DMS 273 treated with DMSO at 0.1 percent for 48 hours (cell line): ENCODE measurements at places on chromosomes 7 and 10.

DNA sequence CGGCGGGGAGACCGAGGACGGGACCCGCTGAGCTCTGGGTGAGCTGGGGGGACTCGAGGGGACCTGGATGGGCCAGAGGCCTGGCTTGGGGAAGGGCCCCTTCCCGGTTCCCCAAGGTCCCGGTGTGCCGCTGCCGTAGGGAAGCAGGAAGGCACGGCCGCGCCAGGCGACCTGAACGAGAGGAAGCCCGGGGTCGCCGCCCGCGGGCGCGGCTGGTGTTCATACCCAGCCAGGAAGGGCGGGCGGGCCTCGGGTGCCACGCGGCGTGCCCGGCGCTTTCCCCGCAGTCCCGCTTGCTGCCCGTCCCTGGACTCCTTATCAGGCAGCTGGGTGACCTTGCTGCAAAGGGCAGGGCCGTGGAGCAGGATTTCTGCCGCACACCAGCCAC is 38.0 kb downstream of the ZNF777 start:
- no peak for DNase-seq

GRCh38 chr7:111855161-111855841 is 293.0 kb upstream of the IMMP2L start:
- DNase-seq, result peak; percentile 55

DNA sequence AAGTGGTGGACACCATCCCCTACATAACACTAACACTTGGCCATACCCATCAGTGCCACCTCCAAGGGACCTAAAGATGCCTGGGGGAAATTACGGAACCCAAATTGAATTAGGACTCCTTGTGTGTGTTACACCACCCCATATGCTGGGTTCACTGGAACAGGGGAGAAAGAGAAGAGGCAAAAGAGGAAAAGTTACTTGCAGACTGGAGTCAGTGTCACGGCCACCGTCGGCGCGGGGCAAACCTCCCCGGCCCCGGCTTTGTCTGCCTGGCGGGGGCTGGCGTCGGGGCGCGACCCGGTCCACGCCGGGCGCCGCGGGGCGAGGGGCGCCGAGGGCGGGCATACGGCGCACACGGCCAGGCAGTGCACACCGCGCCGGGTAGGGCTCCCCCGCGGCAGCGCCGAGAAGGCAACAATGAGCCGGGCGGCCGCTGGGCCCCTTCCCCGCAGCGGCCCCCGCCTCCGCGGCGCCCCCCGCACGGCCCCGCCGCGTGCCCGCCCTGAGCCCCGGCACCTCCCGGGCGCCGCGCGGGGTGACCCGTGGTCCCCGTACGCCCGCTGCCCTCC is 171.1 kb downstream of the FAM107B start:
- no peak for DNase-seq

- DNase-seq, result no peak
Observed at GRCh38 chr10:84331091-84331490, 2.7 kb downstream of the CCSER2 start.

GRCh38 chr10:65864036-65864435 is 1061.8 kb upstream of the LRRTM3 start:
- no peak for DNase-seq

- no peak for DNase-seq
Observed at GRCh38 chr10:8921568-8921967, 867.1 kb downstream of the GATA3 start.

GRCh38 chr10:51433949-51434475 is 265.4 kb downstream of the CSTF2T start:
- no peak for DNase-seq

DNA sequence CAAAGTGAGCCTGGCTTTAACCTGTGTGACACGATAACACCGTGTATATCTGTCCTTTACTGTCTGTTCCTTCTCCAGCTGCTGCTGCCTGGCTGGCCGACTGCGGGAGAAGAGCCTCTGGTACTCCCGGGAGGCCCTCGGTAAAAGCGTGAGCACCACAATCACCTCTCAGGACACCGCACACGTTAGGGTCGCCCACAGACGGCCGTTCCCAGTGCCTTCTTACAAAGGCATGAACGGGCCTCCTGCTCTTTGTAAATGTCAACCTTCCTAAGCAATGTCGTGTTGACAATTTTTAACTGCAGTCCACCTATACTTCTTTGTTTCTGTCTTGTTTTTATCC is 177.6 kb downstream of the DIP2C start:
- no peak for DNase-seq

DNA sequence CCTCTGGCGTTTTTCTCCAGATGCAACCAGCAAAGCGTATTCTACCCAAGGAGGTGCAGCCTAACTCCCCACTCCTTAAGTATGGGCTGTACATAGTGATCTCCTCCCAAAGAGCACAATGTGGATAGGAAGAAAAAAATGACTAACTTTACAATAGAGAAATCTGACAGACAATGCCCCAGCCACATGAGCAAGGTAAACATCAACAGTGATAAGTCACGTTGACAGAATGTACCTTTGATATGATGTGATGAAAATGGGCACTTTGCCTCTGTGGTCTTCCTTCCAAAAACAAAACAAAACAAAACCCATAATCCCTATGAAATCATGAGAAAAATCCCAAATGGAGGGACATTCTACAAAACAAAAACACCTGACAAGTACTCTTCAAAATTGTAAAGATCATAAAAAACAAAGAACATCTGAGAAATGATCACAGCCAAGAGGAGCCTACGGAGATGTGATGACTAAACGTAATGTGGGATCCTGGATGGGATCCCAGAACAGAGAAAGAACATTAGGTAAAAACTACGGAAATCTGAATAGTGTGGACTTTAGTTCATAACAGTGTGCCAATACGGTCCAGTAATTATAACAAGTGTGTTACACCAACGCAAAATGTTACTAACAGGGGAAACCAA is 50.6 kb downstream of the ABLIM1 start:
- DNase-seq, result no peak

DNA sequence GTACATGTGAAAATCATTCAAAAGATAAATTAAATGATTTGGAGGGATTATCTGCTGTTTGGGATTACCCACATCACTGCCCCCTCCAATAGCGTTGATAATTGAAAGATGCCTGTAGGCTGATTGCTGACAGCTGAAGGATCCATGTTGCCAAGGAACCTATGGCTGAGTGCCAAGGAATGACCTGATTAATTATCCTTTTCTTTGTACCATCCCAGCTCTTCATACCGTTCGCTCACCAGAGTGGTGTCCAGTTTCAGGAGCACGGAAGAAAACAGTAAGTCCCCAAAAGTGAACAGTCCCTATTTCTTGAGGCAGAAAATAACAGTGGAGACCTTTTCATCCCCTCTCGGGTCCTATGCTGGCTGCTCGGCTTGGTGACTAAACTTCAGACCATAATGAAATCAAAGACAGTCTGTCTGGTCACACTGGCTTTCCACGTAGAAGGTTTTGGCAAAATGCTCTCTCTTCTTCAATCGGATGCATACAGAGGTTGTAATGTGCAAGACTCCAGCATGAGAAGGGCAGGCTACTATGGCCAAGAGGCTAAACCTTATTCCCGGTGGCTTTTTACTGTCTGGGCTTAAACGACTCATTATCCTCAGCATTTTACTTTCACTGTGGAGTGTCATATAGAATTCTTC is 108.8 kb downstream of the SPAG6 start:
- no peak for DNase-seq

- no peak for DNase-seq
Observed at GRCh38 chr7:107469929-107470328, at the start of gene GPR22. Gene GPR22, plus strand, starts transcription at chr7:107470057. Its CDS starts 4,004 bp downstream, at chr7:107474061.

DNA sequence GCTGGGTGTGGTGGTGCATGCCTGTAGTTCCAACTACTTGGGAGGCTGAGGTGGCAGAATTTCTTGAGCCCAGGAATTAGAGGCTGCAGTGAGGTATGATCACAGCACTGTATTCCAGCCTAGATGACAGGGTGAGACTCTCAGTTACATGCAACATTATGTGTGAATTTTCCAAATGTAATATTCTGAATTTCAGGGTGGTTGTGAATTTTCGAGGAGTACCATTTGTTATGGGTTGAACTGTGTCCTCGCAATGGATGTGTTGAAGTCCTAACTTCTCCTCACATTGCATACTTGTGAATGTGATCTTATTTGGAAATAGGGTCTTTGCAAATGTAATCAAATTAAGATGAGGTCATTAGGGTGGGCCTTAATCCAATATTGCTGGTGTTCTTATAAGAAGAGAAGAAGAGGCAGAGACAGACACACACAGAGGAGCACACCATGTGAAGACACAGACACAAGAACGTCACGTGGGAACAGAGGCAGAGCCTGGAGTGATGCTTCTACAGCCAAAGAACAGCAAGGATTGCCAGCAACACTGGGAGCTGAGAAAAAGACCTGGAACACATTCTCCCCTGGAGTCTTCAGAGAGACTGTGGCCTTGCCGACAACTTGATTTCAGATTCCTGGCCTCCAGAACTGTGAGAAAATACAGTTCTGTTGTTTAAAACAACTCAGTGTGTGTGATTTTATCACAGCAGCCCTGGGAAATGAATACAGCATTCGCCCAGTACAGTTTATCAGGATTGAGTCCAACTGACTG is 91.9 kb downstream of the ZNF783 start:
- DNase-seq, result no peak

- DNase-seq, result no peak
Observed at GRCh38 chr7:32952876-32953275, 4.4 kb upstream of the FKBP9 start.

DNA sequence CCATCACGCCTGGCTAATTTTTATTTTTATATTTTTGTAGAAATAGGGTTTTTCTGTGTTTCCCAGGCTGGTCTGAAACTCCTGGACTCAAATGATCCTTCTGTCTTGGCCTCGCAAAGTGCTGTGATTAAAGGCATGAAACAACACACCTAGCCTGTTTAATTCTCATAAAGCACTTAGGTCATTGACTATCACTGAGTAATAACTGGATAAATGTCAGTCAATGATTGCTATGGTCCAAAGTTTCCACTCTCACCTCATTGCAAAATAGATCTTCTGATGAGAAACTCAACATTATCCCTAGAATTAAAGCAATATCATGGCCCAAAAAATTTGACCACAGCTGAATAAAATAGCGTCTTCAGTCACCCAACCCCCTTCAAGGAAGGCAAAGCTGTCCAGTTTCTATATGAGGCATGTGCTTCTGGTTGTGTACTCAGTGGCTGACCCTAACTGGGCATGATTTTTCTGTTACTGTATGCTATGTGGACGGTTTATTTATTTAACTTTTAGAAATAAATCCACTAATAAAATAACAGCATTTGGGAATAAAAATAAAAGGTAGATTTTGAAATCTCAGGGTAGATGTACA is 86.5 kb upstream of the LRRN3 start:
- DNase-seq, result no peak

- DNase-seq, result peak; percentile 3
Observed at GRCh38 chr7:150788474-150789269, 11.5 kb downstream of the TMEM176B start.

DNA sequence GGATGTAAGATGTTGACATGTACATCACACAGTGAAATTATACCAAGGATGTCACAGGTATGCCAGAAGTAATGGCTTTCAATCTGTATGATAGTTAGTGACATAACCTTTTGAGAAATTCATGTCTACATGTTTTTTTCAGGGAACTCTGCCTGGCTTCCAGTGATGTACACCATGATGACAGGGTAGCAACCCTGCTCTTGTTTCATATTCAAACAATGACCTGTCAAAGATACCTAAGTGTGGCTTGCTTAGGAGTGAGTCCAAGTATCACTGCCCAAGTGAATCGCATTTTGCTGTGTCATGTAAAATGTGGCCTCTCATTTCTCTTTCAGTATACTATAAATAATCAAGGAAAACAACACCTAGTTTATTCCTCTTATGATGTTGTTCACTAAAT is 205.8 kb upstream of the DKK1 start:
- no peak for DNase-seq

DNA sequence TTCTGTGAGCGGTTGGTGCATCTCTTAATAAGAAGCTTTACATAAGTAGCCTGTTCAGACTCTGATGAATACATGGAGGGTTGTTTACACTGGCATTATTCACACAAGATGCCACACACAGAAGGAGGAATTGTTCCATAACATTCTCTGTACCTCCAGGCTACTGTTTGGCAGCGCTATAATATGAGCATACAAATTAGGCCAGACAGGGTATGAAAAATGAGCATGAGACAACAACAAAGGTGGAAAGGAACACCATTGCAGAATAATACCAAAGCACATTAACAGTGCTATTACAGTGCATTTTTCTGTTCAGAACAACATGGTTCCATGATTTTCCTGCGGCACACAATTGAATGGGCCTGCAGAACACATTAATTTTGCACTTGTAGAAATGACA is 417.2 kb upstream of the C7orf33 start:
- DNase-seq, result no peak

GRCh38 chr10:76106611-76107010 is 675.2 kb downstream of the LRMDA start:
- no peak for DNase-seq

GRCh38 chr10:34046506-34047034 is 712.1 kb upstream of the NRP1 start:
- DNase-seq, result peak; percentile 43

- DNase-seq, result no peak
Observed at GRCh38 chr7:3150027-3150426, 106.4 kb upstream of the CARD11 start.

DNA sequence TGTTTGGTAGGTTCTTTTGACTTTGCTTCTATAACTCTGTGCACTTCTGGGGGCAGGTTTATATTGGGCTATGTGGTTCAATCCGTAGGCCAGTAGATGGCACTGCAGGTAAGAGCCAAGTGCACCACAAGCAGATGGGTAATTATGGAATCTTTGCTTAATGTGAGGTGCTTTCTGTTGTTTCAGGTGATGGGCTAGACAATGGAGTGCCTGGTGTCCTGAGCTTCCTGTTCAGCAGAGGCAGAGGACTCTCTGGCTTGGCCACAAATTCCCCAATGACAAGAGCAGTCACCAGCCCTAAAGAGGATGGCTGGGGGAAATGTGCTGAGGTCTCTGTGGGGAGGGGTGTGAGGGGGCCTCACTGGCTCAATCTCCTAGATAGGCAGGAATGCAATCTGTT is 455.0 kb downstream of the CCSER2 start:
- peak; percentile 6 for DNase-seq

- DNase-seq, result no peak
Observed at GRCh38 chr7:100570954-100571828, 2.5 kb downstream of the SAP25 start.

DNA sequence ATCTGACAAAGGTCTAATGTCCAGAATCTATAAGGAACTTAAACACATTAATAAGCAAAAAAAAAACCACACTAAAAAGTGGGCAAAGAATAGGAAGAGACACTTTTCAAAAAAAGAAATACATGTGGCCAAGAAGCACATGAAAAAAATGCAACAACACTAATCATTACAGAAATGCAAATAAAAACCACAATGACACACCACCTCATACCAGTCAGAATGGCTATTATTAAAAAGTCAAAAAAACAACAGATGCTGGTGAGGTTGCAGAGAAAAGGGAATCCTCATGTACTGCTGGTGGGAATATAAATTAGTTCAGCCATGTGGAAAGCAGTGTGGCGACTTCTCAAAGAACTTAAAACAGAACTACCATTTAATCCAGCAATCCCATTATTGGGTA is 119.0 kb downstream of the LMBR1 start:
- no peak for DNase-seq

DNA sequence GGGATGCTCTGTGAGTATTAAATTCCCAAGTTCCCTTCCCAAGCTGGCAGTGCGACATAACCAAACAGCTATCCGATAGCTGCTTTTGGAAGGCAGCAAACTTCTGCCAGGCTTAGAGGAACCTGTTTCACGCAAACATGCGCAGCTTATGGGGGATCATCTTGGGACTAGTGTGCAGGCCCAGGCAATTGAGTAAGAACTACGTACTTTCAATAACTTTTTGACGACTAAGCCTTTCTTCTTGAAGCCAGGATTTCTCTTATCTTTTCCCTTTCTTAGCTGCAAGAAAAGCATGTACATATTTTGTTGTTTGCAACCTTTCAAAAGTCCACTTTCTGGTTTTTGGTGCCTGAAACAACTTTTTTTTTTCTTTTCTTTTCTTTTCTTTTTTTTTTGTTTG is 28.7 kb upstream of the SEPHS1 start:
- DNase-seq, result no peak
